NCI-H2107 (cell line): ENCODE measurements at places on chromosomes 7 and 10.

- DNase-seq: no peak
Measured at GRCh38 chr10:88428442-88428841, 154.7 kb downstream of the RNLS start.

DNA sequence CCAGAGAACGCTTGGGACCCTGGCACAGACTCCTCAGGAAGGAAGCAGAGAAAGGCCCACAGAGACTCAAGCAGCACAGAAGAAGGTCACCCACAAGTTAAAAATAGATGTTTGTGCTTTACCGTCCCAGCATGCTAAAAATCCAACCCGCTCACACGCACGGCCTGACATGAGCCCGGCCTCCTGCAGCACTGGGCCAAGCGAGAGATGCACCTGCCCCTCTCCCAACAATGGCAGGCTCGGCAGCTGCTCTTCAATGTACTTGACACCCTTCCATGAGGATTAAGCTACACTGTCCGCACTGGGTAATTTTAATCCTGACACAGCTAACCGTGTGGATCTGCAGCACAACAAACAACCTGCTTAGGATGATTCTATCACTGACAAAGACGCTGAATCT, 9.3 kb downstream of the DIP2C start:
- peak; percentile 34 for DNase-seq

GRCh38 chr10:132404169-132404880, 7.3 kb downstream of the PWWP2B start:
- DNase-seq: no peak

GRCh38 chr7:70569335-70569819, 562.6 kb upstream of the GALNT17 start:
- DNase-seq: peak; percentile 48

DNA sequence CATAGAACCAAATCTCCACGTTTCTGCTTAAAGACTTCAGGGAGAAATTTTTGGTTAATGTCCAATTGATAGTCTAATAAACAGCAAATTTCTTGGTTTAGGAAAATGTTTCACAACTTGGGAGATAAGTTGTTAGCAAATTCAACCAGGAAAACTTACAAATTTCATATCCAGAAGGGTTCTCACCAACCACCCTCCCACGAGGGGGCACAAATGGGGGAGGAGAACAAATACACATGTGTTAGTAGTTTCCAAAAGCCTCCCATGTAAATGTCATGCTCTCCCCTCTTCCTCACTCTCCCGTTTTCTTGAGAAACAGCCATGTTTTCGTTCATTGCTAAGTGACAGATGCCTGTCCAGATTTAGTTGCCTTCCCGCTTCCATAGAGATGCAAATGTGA, 10.5 kb downstream of the DOCK4 start:
- no peak for DNase-seq

DNA sequence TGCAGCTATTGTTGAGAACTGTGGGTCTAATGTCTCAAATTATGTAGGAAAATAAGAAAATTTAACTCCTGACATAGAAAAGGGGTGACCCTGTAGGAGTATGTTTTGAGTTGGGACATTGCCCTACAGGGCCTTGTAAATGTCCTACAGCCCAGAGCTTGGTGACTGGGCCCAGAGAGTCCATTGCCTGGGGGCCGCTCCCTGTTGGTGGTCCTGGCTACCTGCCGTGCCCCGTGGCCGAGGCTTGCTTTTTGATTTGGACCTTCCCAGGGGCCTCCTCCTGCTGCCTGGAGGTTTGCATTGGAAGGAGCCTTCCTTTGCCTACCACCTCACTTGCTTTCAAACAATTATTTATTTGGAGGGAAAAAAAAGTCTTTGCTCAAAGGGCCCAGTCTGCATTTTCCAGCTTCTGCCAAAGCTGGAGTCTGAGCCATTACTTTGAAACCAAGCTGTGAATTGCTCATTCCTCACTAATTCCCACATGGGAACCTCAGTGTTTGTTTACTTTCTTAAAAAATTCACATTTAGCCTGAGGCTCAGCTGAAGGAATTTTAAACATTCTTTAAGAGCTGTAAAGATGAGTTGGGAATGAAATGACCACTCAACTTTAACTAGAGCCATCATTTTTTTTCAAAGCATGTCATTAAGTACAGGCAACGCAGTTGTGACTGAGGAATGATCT, 355.0 kb downstream of the GLRX3 start:
- DNase-seq: no peak

- DNase-seq: no peak
Measured at GRCh38 chr7:69610374-69611084, 12.3 kb downstream of the AUTS2 start.

GRCh38 chr10:93182049-93182327, 108.3 kb downstream of the CYP26A1 start:
- no peak for DNase-seq

DNA sequence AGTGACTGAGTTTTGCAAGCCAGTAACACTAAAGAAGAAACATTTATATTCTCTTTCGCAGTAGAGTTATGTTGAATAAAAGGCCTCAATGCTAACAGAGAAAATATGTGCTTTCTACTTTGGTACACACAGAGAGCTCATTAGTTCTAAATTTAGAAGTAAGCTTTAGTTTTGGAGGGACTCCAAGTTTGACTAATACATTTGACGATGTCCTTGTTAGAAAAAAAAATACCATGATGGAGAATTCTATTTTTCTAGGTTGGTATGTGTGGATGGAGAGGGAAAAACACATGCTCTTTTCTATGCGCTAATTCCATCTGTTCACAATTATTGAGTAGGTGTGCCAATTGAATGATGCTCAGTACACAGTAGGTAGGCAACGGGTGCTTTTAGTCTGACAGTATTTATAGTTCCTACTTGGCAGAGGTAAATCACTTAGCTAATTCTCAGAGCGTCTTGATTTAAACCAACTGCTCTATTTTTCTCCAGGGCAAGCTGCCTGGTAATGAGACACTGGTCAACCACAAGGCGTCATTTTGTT, 327.2 kb upstream of the AKR1E2 start:
- DNase-seq: no peak

GRCh38 chr7:92843034-92843760, 6.8 kb upstream of the CDK6 start:
- DNase-seq: no peak

- DNase-seq: no peak
Measured at GRCh38 chr10:53749439-53749838, 976.9 kb upstream of the MBL2 start.

DNA sequence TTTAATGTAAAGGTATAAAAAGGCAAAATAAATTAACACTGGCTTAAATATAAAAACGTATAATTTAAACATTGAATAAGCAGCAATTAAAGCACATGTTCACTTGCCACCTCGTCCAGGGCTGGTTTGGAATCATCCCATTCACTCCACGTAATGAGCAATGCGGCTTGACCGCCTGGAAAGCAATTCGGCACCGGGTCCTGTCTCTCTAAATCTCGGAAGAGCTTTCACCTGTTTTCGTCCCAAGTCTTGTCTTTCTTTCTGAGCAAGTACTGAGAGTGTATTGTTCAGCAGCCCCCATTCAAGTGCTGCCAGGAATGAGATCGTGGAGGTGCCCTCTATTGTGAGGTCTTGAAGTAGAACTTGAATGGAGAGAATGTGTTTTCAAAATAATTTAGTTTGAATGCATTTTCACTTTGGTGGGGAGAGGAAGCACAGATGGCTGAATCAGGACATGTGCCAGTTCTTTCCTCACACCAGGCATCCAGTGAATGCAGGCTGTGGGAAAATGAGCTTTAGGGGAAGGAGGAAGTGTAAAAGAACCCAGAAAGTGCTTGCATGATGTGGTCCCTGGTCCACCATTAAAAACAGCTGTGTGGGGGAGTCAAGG, 515.2 kb downstream of the REEP3 start:
- no peak for DNase-seq

- DNase-seq: no peak
Measured at GRCh38 chr7:87188930-87189329, 30.6 kb downstream of the TMEM243 start.

DNA sequence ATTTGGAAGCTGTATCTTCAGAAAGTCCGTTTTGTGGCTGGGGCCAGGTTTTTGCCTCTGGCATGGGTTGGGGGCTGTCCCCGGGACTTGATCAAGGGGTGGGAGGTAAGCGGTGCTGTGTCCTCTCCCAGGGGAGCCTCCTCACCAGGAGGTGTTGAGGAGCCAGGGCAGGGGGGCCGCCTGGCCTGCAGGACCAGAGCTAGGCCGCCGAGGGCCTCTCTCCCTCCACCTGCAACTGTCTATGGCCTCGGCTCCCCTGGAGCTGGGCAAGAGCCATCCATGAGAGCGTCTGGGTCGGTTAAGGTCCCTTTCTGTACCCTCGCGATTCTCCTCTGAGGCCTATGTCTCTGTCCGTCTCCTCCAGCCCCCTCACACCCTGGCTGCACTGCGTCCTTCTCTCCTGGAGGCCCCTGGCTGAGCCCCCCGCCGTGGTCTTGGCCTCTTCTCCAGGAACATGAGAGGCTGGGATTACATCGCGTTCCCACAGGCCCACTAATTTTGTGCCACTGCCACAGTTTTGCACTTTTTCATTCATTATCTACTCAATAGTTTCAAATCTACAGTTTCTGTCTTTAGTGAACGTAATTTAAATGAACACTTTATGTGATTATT, 20.6 kb downstream of the CALML5 start:
- DNase-seq: no peak

- no peak for DNase-seq
Measured at GRCh38 chr7:75802552-75802821, 11.1 kb downstream of the CCL24 start.

GRCh38 chr7:98137134-98137825, 30.6 kb downstream of the LMTK2 start:
- DNase-seq: no peak

DNA sequence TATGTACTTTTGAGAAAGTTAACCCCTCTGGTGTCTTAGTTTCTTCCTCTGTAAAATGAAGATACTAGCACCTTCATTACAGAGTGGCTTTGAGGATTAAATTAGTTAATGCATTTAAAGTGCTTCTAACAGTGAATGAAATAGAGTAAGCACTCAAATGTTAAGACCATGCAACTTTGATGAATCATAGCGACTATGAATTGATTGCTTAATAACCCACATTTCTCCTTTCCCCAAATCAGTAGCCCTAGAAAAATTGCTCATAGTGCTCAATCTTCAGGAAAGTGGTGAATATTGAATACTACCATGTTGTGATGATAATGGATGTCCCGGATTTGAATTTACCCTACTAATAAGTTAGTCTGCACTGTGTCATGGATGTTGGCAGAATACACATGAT, 48.1 kb downstream of the CD36 start:
- no peak for DNase-seq

DNA sequence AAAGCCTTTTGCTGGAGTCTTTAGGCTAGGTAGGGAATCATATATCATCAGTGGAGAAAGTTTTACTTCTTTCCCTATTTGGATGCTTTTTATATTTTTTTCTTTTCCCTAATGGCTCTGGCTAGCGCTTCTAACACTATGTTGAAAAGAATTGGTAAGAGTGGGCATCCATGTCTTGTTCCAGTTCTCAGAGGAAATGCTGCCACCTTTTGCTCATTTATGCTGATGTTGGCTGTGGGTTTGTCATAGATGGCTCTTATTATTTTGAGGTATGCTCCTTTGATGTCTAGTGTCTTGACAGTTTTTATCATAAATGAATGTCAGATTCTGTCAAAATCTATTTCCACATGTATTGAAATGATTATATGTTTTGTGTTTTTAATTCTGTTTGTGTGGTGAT, 1544.1 kb downstream of the REEP3 start:
- no peak for DNase-seq

DNA sequence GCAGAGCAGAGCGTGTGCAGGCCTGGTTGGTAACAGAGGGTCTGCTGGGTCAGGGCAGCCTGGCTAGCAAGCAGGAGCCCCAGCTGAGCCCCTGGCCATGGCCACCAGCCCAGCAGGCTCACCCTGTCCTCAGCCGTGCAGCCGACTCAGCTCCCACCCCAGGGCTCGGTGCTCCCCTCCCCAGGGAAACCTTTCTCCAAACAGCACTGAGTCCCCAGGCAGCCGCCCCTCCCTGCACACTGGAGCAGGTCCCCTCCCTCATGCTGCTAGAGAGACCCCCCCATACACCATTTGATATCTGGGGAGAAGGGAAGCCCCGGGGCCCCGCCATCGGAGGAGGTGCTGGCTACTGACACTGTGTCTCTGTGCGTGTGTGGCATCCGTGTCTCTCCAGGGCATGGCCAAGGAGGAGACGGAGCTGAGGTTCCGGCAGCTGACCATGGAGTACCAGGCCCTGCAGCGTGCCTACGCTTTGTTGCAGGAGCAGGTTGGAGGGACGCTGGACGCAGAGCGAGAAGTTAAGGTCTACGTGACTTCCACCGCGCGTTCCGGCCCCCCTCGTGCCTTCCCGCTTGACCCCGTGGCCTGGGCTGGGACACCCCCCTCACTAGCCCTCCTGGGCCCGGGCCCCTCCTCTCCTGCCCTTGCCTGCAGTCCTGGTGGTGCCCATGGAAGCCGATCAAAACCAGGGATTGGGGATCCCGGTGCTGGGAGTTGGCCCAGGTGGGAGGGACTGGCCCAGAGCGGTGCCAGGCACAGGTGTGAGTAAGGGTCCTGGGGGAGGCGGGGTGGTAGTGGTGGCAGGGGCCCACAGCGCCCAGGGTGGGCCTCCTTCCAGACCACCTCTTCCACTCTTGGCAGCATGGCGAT, 45.0 kb upstream of the DPYSL4 start:
- DNase-seq: no peak

GRCh38 chr10:120403109-120403508, 53.9 kb upstream of the PLPP4 start:
- no peak for DNase-seq

- no peak for DNase-seq
Measured at GRCh38 chr10:12949248-12949647, 52.3 kb downstream of the CCDC3 start.

DNA sequence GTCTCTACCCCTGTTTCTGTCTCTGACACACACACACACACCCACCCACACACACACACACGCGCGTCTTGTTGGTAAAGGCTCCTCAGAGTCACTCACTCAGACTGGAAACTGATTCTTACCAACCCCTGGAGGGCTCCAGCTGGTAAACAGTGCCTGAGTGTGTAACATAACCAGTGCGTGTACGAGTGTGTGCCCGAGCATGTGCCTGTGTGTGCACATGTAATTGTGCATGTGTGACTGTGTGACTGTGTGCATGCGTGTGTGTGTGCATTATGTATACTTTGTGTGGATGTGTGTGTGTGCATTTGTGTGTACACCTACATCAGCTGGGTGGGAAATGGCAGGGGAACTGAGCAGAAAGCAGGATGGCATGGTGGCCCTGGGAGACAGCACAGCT, 317.1 kb downstream of the WDR37 start:
- no peak for DNase-seq

DNA sequence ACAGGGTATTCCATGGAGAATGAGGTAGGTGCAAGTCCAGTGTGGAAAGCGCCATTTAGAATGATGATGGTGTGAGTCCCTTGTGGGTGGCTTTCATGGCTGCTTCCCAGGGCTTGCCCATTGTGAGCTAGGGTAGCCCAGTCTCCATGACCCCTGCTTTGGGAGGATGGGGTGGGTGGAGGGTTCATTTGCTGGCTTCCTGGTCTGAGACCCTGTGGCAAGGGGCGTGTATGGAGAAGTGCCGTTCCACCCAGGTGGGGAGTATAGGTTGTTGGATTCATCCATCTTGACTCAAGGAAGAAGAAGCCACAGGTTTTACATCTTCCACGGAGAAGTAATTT, 27.7 kb downstream of the CCM2 start:
- no peak for DNase-seq
